Stimulated activated CD8-positive, alpha-beta memory T cell treated with anti-CD3 and anti-CD28 coated beads, Interleukin-15, amount 100 ng/mL, for 1 hour (primary cell): ENCODE measurements at places on chromosomes 12 and 14.

DNA sequence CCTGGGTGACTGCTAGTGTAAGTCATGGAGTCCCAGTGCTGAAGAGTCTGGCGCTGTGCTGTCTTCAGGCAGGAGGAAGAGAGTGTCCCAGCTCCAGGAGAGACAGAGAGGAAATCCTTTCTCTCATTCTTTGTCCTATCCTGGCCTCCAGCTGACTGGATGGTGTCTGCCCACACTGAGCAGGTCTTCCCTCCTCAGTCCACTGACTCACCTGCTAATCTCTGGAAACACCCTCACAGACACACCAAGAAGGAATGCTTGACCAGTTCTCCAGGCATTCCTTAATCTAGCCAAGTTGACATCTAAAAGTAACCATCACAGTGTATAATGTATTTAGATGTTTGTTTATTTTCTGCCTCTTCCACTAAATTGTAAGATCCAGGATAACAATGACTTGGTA lies 53.9 kb downstream of the EMP1 start:
- DNase-seq, result no peak

DNA sequence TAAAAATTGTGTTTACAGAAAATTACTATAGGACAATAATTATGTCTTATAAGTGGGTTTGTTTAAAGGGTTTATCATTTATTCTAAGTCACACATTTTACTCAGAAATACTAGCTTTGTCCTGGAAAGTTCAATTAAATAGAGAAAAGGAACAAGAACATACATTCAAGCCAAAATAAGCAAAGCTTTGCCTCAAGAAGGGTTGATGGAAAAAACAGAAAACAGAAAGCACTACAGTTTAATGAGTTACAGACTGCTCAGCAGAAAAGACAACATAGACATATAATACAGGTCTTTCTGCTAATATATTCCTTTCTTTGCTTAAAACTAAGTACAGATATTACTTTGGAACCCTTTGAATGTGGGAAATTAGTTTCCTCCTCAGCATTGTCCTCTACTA lies 703.0 kb upstream of the LRFN5 start:
- no peak for DNase-seq

DNA sequence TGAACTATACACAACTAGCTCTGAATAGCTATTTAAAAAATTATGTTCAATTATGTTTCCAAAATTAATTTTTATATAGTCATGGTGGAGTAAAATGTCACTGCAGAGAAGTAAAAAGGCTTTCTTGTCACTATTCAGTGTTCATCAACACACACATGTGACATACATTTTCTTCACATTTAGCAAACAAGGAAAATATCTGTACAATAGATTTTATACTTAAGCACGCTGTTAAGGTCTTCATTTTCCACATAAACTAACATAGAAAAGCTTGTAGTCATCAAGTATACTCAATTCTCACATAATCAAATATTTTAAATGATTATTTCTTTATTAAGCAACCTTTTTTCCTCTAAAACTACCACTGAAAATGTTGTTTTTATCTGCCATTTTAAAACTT lies 141.2 kb upstream of the DIO2 start:
- no peak for DNase-seq

GRCh38 chr14:48247977-48248376 lies 572.6 kb upstream of the MDGA2 start:
- DNase-seq, result no peak

DNA sequence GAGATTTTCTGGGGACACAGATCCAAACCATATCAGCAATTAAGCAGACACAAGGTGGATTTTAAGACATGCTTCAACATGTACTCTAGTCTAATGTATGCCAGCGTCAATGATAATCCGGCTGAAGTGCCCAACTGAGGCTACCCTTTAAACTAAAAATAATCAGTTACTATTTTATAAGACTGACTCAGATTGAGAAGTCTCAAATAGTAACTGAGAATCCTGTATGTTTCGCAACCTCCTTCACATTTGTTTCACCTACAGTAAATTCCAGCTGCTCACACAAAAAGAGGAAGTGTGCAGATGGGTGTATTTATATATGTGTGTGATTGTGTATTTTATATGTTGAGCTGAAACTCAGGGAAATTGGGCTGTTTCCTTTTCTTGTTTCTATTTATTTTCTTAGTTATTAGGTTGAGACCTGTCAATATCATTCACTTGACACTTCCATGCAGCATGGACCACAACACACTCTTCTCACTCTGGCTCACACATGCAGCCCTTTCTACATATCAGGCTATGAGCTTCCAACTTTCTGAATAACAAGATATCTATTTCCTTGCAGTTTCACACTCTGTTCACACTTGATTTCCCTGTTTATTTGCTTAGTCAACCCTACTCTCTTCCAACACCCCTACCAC lies 1224.9 kb upstream of the TMEM132C start:
- DNase-seq, result no peak

GRCh38 chr12:43094886-43095575 lies 457.0 kb downstream of the ADAMTS20 start:
- no peak for DNase-seq

DNA sequence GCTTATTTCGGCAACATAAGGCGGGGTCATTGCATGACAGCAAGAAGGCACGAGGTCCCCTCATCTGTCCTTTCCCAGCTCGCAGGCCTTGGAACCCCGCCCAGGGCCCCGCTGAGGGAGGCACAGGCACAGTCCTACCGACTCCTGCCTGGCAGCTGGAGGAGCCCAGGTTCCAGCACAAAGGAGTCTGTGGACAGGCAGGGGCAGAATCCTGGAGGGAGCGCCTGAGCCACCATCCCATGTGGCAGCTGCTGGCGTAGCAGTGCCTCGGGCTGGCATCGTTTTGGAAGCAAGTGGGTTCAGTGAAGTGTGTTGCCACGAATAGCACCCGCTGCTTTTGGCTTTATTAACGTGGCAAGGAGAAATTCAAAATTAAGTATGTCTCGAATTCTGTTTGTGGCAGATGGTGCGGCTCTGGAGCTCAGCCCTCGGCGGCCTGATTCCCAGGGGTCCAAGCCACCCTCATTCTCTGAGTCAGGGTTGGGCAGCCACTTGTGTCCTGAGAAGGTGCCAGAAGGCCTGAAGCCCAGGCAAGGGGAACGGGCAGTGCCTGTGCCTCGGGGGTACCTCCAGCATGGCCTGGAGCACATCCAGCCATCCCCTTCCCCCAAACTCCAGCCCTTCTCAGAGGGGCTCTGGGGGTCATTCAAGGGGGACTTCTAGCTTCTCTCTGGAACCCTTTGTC lies 35.9 kb downstream of the SLC8B1 start:
- DNase-seq, result no peak

DNA sequence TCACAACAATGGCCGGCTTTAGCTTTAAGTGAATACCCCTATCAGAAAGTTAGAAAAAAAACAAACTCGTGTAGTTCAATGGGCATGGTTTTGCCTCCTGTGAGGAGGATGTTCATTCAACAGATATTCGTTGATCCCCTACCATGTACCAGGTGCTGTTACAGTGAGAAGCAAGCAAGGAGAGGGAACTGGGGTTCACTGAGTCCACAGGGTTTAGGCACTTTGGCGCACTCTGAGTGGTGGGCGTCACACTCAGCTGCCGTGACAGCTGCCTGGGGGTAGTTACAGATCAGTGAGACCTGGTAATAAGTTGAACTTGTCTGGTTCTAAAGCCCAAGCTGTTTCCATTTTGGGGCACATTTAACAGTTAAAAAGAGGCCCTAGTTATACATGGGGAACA lies 74.2 kb downstream of the PAPOLA start:
- no peak for DNase-seq

GRCh38 chr12:12734054-12734453 lies 16.9 kb downstream of the CDKN1B start:
- DNase-seq, result no peak

- DNase-seq, result no peak
These were observed 396 bp downstream of the FERMT2 start for GRCh38 chr14:52950410-52950897.

DNA sequence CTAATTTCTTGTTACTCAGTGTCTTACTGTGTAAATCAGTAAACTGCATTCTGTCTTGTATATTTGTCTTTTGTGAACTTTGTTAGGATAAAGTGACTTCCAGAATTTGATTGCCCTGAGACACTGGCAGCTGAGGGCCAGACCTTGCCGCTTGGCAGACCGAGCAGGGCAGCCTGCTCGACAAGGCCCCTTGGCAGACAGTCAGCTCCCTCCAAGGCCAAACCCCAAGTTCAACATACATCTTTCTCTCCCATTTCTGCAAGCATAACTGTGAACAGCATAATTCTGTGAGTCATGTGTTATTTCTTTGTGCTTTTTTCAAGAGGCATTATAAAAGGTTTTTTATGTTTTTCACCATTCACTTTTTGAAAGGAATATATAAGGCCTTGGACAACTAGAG lies 39.2 kb upstream of the BMAL2 start:
- no peak for DNase-seq

- no peak for DNase-seq
These were observed 767 bp downstream of the YEATS4 start for GRCh38 chr12:69360348-69360672.

DNA sequence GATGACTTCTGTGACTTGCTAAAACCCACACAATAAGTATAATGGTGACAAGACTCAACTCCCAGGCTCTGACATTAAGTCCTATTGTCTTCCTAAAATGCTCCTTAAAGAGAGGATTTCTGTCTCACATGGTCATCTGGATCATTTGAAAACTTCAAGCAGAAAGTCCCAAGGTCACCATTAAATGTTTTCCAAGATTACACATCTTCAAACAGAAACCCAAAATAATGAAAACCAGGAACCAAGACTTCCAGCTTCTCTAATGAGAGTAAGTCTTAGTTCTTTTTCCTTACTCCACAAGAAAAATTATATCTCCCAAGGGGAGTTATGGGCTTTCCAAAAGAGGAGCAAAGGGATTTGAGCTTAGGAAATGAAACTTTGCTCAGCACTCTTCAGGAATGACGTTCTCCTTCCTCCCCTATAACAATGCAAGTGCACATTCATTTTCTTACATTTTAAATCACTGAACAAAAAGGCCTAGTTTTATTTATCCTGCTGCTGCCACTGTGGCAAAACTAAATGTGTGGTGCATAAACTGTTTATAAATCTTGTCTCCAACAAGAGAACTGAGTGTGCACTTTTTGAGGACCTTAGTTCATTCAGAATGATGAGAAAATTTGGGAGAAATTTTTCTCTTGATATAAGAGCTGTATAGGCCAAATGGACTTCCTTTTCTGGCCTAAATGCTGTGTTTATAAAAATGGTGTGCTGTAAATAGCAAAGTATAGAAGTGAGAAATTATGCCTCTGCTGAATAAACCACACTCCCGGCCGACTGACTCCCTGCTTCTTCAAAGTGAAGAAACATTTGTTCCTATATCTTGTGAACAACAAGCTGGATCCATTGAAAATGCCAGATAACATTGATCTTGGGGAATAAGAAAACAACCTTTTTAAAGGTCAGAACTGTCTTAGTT lies 148.4 kb upstream of the PLEKHG7 start:
- no peak for DNase-seq

DNA sequence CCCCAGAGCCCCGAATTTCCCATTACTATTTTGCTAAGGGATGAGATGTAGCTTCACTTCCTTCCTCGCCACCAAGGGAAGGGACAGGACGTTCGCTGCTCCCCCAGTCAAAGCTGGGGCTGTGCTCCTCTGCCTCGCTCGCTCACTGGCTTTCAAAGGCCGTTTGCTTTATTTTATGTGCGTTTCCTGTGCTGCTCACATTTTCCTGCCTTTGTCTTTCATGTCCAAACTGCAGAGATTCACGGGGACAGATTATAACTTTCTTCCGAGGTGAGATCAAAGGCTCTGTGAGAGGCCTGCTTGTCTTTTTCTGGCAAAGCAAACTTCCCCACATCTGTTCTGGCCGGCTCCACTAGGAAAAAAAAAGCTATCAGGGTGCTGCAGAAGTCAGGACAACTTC lies 76.0 kb upstream of the FZD10 start:
- no peak for DNase-seq

DNA sequence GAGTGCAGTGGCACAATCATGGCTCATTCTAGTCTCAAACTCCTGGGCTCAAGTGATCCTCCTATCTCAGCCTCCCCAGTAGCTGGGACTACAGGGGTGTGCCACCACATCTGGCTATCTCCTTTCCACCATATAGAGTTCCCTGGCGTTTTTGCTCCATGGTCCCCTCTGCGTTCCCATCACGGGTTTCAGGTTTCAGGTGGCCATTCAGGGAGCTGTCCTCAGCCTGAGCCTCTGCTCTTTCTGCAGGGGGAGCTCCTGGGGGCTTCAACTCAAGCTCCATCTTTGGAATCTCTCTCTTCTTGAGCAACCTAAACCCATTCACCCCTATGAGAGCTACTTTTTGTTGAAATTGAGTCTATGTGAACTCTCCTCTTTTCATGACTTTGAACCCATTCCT lies 11.6 kb downstream of the SMIM41 start:
- DNase-seq, result no peak

DNA sequence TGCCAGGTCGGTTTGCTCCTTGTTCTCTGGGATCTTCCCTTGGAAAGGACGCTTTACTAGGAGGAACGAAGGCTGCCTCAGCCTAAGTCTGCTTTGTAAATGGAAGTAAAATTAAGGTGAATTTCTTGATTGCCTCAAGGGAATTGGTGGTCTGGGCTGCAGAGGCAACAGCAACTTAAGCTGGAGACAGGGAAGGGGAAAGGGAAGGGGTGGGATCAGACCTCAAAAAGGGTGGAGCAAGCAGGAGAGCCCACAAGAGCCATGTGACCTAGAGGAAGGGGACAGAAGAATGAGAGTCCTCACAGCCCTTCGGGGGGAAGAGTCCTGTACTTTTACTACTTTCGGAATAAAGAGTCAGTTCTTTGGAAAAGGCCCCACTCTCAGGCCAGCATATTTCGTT lies 147.9 kb downstream of the PPM1H start:
- DNase-seq, result no peak

GRCh38 chr14:22106700-22107697 lies 433.4 kb upstream of the OR4E1 start:
- DNase-seq, result no peak

DNA sequence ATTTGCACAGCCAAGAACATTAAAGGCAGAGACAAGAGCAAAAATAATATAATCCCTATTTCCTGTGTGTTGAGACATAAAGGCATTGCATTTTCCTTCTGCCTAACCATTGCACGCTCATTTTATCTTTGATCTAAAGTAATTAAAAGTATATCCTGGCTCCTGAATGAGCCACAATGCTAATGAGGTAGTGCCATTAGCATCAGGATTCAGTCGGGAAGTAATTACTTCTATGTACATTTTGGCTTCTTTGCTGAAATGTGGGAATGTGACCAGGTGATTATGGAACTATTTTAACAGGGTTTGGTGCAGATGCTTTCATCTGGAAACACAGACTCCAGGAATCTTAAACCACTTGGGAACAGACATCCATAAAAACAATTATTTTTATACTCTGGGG lies 77.4 kb downstream of the TMTC1 start:
- no peak for DNase-seq
